Activated T-helper 2 cell treated with anti-CD3 and anti-CD28 coated beads, Interferon-gamma antibody, Interleukin-2, Interleukin-4, amounts not matched to agents 10 μg/mL and 5 μg/mL and 100 μg/mL, durations not matched to agents 14 hours and 24 hours and 36 hours (primary cell): ENCODE measurements at places on chromosomes 2 and 18. TPM values are rescaled to one million over a fixed set of nuclear protein-coding genes. Genes with fewer than 3 reads are reported as not detected.

- DNase-seq: no peak
Observed at GRCh38 chr2:179751163-179751809, 110.1 kb downstream of the ZNF385B start.

DNA sequence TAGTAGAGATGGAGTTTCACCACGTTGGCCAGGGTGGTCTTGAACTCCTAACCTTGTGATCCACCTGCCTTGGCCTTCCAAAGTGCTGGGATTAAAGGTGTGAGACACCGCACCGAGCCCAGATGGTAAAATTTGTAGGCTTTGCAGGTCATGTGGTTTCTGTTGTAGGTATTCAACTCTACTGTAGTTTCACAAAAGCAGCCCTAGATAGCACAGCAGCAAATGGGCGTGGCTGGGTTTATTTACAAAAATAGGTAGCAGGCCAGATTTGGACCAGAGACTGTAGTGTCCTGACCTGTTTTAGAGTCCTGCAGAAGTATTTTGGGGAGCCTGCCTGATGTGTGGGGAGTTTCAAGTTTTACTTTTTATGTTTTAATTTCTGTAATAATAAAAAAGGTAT is 84.1 kb upstream of the RASGRP3 start:
- no peak for DNase-seq

GRCh38 chr2:185785156-185785555 is 46.6 kb downstream of the FSIP2 start:
- DNase-seq: no peak

DNA sequence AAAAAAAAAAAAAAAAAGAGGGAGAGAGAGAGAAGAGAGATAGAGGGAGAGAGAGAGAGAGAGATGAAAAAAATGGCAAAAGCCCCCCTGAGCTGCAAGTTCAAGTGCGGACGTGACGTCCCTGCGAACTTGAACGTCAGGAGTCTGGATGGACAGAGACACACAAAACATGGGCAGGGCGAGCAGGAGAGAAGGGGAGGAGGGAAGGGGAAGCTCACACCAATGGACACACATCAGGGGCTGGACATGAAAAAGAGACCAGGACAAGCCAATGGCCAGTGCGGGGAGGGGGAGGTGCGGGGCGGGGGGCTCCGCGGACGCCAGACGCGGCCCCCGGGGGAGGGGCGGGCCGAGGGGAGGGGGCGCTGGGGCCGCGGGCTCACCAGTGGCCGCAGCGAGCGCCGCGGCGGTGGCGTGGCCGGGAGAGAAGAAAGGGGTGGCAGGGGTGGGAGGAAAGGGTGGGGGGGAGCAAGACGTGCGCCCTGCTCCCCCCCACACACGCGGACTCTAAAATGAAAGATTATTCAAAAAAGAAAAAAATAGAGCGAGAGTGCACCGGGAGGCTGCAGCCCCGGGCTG is at the start of gene BCL11A:
BCL11A (minus strand) TSS at position 160 of the 579 bp plus-strand sequence. CDS start 384 bp downstream, outside the sequence.
- DNase-seq: no peak

DNA sequence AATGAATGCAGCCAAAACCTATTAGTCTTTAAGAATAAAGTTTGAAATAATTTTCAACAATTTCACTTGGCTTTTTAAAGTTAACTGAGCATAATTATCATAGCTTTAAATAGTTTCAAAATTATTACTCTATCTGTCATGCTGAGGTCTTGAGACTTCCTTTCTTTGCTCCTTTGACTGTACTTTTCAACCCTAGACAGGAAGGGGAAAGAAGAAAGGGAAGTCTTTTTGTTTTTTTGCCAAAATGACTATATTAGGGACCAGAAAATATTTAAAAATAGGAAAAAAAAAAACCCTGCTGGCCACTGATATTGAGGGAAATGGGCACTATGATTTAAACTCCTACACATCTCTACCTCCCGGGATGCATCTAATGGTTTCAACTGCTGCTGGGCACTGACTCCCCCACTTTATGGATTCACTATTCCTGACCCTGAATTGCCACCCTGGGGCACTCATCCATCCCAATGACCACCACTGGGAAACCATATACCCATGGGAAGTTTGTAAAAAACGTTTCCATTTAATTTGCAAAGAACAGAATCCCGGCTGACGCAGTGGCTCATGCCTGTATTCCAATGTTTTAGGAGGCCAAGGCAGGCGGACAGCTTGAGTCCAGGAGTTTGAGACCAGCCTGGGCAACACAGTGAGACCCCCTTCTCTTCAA is 50.5 kb downstream of the GAREM1 start:
- no peak for DNase-seq

GRCh38 chr2:205060269-205060668 is 515.0 kb downstream of the PARD3B start:
- DNase-seq: no peak

DNA sequence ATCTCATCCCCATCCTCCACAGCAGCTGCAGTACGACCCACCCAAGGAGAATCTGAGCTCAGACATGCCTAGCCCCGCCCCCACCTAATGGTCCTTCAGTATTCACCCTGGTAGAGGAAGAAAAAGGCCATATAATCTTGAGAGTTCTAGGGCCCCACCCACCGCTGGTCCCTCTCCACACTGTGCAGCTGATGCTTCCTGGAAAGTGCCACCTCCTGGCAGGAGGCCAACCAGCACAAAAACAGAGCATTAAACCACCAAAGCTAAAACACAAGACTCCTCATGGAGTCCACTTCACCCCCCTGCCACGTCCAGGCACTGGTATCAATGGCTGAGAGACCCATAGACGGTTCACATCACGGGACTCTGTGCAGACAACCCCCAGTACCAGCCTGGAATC is 40.7 kb downstream of the MC4R start:
- no peak for DNase-seq

The IL1RN gene
- 13.2 and 15.9 TPM in 2 replicates for total RNA-seq

The SEPTIN10 gene
- 1.4 and 2.9 TPM in 2 replicates for total RNA-seq

GRCh38 chr18:42080340-42080739 is 125.3 kb downstream of the PIK3C3 start:
- DNase-seq: no peak

DNA sequence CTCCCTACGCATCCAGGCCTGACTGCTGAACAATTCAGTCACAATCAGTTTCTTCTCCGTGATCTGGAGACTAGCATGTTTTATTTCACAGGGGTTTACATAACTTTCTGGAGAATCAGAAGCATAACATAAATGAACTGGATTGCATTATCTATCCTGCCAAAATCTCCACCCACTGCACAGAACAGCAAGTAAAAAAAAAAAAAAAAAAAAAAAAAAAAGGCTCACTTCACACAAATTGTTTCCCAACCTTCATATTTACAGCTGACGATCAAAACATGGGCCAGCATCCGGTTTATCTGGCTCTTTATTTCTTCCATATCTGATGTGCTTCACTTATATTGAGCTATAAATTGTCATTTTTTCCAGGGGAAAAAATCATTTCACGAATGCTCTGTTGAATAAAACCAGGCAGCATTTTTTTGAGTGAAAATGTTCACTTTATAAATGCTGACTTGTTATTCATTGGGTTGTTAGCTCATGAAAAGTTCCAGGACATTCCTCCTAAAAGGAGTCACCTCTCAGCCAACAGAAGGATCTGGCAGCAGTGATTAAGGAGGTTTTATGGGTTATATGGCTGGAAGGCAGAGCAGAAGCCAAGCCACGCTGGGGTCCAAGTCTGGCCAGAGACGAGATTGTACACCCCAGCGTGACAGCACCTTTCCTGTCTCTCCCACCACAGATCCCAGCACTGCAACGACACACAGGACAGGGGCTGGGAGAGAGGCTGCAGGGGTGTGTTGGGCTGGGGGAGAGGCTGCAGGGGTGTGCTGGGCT is 51.2 kb upstream of the GLI2 start:
- DNase-seq: no peak

GRCh38 chr2:95056461-95057459 is 31.3 kb downstream of the MAL start:
- no peak for DNase-seq

DNA sequence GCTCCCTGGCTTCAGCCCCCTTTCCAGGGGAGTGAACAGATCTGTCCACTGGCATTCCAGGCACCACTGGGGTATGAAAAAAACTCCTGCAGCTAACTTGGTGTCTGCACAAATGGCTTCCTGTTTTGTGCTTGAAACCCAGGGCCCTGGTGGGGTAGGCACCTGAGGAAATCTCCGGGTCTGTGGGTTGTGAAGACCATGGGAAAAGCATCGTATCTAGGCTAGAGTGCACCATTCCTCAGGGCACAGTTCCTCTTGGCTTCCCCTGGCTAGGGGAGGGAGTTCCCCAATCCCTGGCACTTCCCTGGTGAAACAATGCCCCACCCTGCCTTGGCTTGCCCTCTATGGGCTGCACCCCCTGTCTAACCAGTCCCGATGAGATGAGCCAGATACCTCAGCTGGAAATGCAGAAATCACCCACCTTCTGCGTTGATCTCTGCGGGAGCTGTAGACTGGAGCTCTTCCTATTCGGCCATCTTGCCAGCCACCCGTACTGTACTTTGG is 34.1 kb downstream of the TFPI start:
- no peak for DNase-seq

The KCNIP3 gene
- total RNA-seq: 0.21 and 0.39 TPM in 2 replicates

The PDE1A gene
- not detected in 2 replicates for total RNA-seq

The ZBTB14 gene
- 19.2 and 20.2 TPM in 2 replicates for total RNA-seq

GRCh38 chr2:205734436-205735037 is 52.2 kb downstream of the NRP2 start:
- no peak for DNase-seq

The GPAT2 gene
- 18.0 and 19.1 TPM in 2 replicates for total RNA-seq

The VWC2L gene
- total RNA-seq: not detected in 2 replicates

DNA sequence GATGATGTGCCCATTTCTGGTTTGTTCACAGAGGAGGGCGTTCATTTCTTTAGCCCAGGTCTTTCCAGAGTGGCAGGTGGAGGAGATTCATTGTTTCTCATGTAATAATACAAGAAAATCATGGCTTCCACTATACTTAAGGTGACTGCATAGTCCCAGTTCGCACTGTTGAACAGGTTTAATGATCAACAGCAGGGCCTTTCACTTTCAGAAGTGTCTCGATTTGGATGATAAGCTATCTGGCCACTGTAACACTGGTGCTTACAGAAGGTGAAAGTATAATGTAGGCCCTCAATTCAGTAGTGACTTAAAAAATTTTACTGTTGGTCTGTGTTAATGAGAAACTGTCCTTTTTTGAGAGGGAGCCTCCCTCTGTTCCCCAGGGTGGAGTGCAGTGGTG is 1.4 kb downstream of the RMC1 start:
- DNase-seq: no peak

GRCh38 chr2:118345465-118345864 is 257.2 kb downstream of the INSIG2 start:
- DNase-seq: no peak

- DNase-seq: no peak
Observed at GRCh38 chr2:195622966-195623365, 34.1 kb upstream of the SLC39A10 start.

DNA sequence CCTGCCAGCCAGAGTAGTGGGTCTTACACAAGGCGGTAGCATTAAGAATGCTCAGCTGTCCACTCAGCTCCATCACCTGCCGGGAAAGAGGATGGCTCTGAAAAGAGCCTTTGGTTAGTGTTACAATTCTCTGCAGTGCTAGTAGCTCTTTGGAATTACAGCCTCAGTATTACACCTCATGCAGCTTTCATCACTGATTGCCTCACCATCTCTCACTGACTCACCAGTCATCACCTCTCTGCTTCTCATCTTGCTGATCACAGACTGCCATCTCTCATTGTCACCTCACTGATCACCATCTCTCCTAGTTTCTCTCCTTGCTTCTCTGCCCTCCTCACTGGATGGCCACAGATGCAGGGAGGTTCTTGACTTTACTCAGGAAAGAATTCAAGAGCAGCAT is 573.5 kb upstream of the SETBP1 start:
- no peak for DNase-seq

DNA sequence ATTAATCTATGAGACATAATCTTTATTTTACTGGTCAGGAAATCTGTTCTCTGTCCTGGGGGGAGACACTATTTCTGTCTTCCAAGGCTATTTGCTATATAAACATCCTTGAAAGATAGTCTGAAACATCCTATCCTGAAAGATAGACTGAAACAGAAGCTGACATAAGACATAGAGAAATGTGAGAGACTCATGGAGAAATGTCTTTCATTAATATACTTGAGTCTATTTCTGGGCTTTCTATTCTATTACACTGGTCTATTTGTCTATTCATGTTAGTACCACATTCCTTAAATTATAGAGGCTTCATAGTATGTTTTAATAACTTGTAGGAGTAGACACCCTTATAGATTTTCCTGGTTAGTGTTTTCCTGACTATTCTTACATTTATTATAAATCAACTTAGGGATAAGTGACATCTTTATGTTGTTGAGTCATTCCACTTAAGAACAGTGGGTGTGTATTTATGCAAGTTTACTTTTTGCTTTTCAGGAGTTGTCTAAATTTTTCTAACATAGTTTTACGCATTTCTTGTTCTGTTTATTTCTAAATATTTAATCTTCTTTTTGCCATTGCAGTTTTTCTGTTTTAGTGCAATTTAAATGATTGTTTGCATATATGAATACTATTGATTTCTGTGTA is 244.9 kb upstream of the ZSWIM2 start:
- DNase-seq: no peak

DNA sequence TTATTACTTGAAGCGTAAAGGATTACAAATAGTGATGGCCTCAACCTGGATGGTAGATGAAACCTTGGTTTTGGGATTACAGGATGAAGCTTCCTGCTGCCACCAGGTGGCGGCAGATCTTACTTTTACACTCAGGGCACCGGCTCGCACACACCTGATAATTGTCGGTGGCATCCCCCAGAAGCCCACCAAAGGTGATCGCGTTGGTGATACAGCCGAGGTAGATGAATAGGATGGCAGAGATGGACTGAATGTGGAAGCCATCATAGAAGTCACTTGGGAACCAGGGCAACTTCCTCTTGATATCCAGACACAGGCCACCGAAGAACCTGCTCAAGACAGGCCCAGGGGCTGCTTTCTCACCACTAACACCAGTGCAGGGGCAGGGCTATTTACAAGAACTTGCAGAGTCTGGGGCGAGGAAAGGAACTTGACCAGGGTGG is 51.8 kb downstream of the MTHFD2 start:
- DNase-seq: peak; percentile 38

- no peak for DNase-seq
Observed at GRCh38 chr2:229417916-229418315, 146.8 kb upstream of the PID1 start.

DNA sequence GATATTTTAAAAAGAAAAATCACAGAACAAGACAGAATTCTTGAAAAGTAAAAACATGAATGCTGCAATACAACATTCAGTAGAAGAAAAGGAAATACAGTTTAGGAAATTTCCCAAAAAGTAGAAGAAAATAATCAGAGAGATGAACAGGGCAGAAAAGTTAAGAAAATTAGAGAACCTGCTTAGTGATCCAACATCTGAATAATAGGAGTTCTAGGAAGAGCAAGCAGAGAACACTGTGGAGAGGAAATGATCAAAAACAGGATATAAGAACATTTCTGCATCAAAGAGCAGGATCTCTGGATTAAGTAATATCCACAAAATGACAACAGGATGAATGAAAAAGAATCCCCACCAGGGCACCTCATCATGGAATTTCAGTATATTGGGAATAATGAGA is 8.8 kb upstream of the FHOD3 start:
- DNase-seq: no peak

- no peak for DNase-seq
Observed at GRCh38 chr2:10465910-10466309, 17.8 kb upstream of the ODC1 start.

The PMAIP1 gene
- 41.8 and 42.0 TPM in 2 replicates for total RNA-seq

- no peak for DNase-seq
Observed at GRCh38 chr2:44894058-44894457, 47.4 kb upstream of the SIX3 start.

The PROC gene
- total RNA-seq: not detected in 2 replicates
